IgD-negative memory B cell (primary cell): ENCODE measurements at places on chromosomes 16 and 17. TPM values are rescaled to one million over a fixed set of nuclear protein-coding genes. Genes with fewer than 3 reads are reported as not detected.

Gene CA10
- polyA plus RNA-seq: not detected

Gene TERB1
- not detected for polyA plus RNA-seq

Gene SUPT6H
- 14.2 TPM for polyA plus RNA-seq

Gene DPEP3
- polyA plus RNA-seq: not detected

Gene TGFB1I1
- polyA plus RNA-seq: 0.59 TPM

Gene LGALS9
- 53.4 TPM for polyA plus RNA-seq

Gene OSGIN1
- polyA plus RNA-seq: 0.46 TPM

Gene STX1B
- polyA plus RNA-seq: 0.18 TPM

Gene CRYBA1
- not detected for polyA plus RNA-seq
